ENCODE measurements at places on chromosomes 5 and 9. TPM values are rescaled to one million over a fixed set of nuclear protein-coding genes. Genes with fewer than 3 reads are reported as not detected.

- no peak for DNase-seq
Measured at GRCh38 chr5:172786736-172787462, 15.9 kb upstream of the DUSP1 start.

DNA sequence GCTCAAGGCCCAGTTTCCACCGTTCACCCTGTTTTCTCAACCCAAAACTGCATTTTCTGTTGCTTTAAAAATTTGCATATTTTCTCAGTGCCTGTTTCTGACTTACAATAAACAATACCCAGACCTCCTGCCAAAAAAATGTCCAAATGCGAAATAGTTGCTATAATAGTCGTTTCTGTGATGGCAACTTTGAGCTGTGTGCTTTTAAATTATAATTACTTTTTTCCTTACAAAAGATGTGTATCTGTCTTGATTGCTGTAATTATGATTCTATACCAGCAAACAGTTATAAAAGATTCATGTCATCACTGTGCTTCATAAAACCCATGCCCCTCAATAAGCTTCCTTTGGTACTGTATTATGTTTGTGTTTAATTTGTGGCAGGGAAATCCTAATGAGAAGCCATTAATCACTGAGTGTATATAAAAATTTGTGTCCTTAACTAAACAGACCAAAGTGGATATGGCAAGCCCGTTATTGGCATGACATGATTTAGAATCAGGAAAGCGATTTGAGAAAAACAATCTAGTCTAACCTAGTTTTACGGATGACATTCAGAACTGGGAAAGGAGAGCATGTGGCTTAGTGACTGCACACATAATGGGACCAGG lies 5.4 kb upstream of the SLC1A3 start:
- DNase-seq: no peak

DNA sequence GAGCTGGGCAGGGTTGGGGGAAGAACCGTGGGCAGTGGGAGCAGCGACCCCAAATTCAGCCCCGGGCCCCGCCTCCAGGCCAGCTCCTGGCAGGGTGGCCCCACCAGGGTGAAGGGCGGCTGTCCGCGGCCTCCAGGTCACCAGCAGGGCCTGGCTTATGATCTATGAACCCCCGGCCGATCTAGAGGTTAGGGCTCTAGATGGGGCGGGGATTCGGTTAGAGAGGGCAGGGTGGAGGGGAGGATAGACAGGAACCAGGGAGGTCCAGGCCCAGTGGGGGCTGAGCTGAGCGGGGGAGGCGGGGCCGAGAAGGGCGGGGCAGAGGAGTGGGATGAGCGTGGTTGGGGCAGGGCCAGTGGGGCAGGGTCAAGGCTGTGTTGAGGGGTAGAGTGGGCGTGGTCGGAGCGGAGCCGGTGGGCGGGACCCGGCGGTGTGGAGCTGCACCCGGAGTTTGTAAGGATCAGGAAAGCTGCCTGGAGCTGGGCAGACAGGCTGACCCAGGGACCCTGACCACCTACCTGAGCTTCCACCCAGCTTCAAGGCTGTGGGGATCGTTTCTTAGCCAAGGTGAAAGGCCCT lies 29.3 kb upstream of the OBP2B start:
- DNase-seq: no peak

DNA sequence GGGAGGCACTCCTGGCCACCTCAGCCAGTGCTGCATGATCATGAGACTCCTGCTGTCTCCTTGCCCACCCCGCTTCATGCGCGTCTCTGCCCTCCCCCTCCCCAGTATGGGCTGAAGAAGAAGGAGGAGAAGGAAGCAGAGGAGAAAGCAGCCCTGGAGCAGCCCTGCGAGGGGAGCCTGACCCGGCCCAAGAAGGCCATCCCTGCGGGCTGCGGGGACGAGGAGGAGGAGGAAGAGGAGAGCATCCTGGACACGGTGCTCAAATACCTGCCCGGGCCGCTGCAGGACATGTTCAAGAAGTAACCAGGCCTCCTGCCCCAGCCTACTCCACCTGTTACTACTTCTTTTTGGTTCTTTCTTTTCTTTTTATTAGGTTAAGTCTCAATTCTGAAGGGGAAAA lies 8.4 kb downstream of the CPLX2 start:
- no peak for DNase-seq

DNA sequence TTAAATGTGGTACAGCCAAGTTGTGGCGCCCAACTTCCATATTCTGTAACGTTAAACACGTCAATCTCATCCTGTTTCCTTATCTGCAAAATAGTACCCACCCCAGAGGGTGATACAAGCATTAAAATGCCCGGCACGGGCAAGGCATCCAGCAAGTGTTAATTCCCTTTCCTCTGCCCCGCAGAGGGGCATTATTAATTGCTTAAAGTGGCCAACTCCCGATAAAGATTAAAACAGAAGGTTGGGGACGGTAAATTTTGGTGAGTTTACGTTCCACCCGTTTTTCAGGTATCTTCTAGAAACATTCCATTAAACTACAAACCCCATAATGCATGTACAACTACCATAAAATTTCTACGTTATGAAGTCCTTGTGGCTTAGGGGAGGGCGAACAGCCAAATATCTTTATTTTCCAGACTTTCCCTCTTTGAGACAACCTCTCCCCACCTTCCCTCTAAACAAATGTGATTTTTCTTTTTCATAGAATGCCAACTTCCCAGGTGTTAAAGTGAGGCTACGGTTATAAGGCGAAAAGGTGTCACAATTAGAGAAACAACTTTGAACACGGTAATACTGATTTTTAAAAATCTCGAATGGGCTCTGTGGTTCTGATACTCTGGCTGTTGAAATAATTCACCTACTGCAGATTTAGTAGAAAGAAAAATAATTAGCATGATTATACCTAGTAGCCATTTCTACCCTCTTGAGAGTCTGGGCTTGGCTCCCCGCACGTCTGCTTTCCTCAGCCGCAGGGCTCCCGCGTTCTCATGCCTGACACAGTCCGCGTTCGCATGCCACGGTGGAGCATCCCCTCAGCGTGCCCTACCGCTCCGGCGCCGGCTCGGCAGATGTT lies 1.2 kb upstream of the GPBP1 start:
- DNase-seq: no peak

- DNase-seq: no peak
Measured at GRCh38 chr5:54610197-54610944, 92.8 kb downstream of the SNX18 start.

DNA sequence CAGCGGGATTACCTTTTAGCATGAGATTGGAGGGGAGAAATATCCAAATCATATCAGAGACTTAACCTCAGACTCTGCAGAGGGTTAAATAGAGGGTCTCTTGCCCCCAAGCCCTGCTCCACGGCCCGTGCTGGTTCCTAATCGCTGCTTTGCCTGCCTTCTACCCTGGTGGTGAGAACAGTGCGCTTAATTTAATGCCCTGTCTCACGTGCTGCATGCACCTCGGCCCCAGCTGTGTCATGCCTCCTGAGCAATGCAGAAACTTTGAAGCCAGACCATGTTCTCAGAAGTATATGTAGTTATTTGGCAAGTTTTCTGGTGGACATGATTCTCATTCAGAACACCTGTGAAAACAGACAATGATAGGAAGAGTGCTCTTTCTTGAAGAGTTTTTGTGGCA lies 1.4 kb downstream of the OTULIN start:
- DNase-seq: peak; percentile 33

DNA sequence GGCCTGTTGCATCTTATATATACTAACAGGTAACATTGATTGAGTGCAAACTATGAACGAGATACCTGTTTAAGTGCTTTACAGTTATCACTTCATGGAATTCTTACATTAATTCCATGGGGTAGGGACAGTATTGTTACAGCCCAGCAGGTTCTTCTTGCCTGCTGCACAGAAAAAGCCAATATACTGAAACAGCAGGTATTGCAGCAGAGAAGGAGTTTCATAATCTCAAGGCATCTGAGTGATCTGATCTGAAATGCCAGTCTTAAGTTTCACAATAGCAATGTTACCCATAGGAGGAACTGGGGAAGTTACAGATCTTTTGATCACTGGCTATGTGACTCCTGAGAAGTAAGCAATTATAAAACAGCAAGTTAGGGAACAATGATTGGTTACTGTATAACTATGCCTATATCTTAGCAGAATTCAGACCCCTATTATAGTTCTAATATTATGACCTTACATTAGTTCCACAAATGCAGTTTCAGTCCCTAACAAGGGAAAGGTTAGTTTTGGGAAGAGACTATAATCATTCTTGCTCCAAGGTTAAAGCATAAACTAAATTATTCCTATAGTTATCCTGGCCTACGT lies 126.5 kb upstream of the BNC2 start:
- DNase-seq: no peak

GRCh38 chr5:169827769-169828168 lies 152.5 kb downstream of the INSYN2B start:
- peak; percentile 14 for DNase-seq

- DNase-seq: no peak
Measured at GRCh38 chr5:135058331-135058732, 24.3 kb upstream of the PITX1 start.

GRCh38 chr5:21802869-21803490 lies 1050.2 kb downstream of the CDH12 start:
- peak; percentile 56 for DNase-seq

DNA sequence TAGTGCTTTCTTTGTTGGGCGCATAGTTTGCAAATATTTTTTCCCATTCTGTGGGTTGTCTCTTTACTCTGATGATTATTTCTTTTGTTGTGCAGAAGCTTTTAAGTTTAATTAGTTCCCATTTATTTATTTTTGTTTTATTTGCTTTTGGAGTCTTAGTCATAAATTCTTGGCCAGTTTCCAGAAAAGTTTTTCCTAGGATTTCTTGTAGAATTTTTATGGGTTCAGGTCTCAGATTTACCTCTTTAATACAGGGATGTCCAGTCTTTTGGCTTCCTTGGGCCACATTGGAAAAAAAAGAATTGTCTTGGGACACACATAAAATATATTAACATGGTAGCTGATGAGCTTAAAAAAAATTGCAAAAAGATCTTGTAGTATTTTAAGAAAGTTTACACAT lies 122.0 kb downstream of the WDR70 start:
- peak; percentile 7 for DNase-seq

DNA sequence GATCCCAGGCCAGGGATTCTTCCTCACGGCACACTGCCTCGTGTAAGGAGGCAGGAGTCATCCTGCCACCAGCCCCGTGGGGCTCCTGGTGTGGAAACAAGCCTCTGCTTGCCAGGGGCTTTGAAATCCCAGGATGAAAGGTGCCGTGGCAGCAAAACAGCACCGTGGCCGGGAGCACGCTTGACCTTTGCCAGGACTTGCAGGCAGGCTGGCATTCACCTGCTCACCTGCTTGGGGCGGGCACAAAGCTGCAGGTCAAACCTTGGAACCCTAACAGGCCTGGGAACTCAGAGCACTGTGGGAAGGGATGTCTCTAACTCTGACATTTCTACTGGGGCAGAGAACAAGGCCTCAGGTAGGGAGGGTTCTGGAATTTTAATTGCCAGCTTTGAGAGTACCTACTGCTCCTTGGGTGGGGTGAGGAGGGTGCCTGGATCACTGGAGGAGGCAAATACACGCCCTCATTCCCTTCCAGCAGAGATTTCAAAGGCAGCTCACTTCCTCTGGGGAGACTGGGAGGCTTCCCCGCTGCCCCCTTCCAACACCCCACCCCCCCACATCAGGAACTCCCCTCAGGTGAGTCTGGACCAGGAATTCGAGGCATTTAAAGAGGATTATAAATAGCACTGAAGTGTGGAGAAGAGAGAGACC lies 45.6 kb upstream of the STXBP1 start:
- no peak for DNase-seq

DNA sequence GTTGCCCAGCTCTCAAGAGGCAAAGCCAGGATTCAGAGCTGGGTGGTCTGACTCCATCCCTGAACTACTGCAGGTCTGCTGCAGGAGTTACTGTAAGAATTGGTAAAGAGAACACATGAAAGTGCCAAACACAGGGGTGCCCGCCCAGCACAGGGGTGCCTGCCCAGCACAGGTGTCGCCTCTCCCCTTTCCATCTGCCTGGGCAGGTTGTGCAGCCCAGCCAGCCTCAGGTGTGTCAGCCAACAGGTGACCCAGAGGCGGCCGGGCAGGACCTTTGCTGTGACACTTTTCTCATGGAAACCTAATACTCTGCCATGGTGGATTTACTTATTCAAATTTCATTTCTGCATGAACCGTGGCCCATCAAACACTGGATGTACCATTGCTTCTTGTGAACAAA lies 289.7 kb upstream of the IRX4 start:
- DNase-seq: no peak

- peak; percentile 81 for DNase-seq
Measured at GRCh38 chr5:173456751-173457171, 128.5 kb upstream of the STC2 start.

DNA sequence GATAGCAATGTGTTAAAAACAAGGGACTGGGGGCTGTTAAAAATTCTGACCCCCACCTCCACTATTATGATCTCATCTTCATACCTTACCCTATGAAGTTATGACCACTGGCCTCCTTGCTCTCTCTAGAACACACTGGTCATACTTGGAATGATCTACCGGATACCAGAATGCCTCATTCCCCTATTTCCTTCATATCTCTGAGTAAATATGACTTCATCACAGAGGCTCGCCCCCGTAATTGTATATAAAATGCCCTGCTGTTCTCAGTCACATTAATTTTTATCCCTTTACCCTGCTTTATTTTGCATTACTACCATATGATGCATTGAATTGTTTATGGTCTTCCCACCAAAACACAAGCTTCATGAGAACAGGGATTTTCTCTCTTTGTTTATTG lies 29.2 kb downstream of the IZUMO3 start:
- DNase-seq: no peak

- no peak for DNase-seq
Measured at GRCh38 chr5:17241635-17242034, 24.2 kb downstream of the BASP1 start.

DNA sequence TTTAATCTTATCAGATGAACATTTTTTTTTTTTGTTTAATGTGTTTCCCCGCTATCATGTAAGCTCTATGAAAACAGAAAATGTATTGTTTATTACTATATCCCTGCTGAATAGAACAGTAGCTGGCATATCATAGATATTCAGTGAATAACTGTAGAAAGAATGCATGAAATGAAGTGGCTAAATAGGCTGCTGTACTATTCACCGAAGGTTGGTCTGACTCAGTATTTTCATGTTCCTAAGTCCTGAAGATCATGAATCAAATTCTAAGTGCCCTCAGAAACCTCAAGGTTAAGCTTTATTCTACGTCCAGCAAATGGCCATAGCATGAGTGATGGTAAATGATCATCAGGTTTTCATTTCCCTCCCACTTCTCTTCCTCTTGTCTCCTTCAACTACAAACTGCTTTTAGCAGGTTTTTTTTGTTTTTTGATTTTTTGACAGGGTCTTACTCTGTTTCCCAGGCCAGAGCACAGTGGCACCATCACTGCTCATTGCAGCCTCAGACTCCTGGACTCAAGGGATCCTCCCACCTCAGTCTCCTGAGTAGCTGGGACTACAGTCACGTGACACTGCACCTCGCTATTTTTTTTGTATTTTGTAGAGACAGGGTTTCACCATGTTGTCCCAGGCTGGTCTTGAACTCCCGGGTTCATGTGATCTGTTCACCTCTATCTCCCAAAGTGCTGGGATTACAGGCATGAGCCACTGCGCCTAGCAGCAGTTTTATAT lies 19.1 kb upstream of the ZFAND5 start:
- peak; percentile 94 for DNase-seq

PCDHGA10 gene
- 6.9 TPM for total RNA-seq

BHMT gene
- total RNA-seq: not detected

COL23A1 gene
- not detected for total RNA-seq

SLC45A2 gene
- total RNA-seq: not detected

AGPAT2 gene
- total RNA-seq: 16.1 TPM

ZBED3 gene
- 0.28 TPM for total RNA-seq

ZNF782 gene
- 3.1 TPM for total RNA-seq

MARCHF11 gene
- not detected for total RNA-seq

CACFD1 gene
- total RNA-seq: 1.9 TPM

TNFSF15 gene
- under 0.01 TPM for total RNA-seq

SOHLH1 gene
- not detected for total RNA-seq

CARTPT gene
- not detected for total RNA-seq

BAG1 gene
- total RNA-seq: 4.5 TPM

ZDHHC11B gene
- total RNA-seq: not detected

C9 gene
- not detected for total RNA-seq

SLC26A2 gene
- 12.8 TPM for total RNA-seq

Measured in IMR-90 (cell line).